ENCODE measurements at places on chromosomes 1 and 21.

- no peak for DNase-seq
Observed at GRCh38 chr1:211876851-211877590, 46.5 kb upstream of the LPGAT1 start.

- no peak for DNase-seq
Observed at GRCh38 chr21:38958940-38959691, 153.4 kb downstream of the ETS2 start.

DNA sequence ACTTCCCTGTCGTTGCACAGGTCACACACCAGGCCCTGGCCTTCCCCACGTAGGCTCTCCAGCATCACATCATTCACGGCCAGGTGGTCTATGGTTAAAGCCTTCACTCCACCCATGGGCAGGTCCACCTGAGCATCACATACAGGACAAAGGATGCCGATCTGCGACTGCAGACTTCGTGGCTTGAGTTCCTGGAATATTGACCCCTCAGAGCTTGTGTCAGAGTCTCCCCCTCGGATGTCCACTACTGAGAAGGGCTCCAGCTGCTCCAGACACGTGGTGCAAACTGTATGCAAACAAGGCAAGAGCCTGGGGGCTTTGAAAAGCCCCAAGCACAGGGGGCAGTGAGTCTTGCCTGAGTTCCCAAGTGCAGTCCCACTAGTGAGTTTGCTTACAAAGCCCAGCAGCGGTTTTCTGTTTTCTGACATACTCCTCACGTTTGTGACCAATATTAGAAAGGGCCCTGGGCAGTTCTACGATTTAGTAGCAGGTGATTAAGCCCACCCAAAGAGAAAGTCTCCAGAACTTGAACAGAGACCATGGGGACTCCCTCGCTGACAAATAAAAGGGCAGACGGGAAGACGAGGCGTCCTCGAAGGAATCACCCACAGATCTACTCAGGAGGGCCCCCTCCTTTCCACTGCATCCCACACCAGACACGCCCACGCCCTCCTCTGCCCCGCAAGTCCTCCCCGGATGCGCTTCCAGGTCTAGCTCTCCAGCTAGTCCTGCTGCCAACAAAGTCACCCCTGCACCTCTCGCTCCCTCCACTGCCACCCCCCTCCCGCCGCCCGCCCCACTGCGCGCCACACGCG is 568 bp downstream of the TRIM45 start:
- no peak for DNase-seq

DNA sequence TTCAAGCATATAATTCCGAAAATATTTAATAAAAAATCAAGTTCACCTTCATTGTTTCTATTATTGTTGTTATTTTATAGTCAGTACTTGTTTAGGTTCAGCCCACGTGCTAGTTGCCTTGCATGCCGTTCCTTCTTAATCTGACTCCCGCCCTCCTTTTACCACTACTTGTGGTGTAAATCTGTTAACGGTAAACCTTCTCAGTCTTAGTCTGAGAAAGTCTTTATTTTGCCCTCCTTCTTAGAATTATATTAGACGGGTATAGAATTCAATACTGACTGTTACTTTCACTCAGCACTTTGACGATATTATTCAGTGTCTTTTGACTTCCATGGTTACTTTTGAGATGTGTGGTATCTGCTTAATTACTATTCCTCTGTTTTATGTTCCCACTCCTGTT is 104.8 kb downstream of the RGL1 start:
- no peak for DNase-seq

GRCh38 chr21:28393279-28393678 is 599.4 kb downstream of the LTN1 start:
- DNase-seq, result peak; percentile 61

GRCh38 chr1:159653201-159653600 is 61.2 kb downstream of the CRP start:
- no peak for DNase-seq

DNA sequence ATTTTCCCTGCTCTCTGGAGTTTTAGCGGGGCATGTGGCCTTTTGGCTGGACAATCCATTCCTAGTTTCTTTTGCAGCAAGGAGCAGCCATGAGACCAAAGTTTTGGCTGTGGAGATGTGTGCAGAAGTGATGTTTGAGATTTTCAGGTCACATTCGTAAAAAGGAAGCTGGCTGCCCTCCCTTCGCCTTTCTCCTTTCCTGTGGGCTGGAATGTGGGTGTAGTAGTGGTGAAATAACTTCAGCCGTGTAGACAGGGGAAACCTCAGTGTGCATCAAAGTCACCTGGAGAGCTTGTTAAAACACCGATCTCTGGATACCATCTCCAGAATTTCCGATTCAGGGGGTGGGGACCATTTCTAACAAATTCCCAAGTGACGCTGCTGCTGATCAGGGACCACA is 5.3 kb upstream of the GPR88 start:
- DNase-seq, result no peak

DNA sequence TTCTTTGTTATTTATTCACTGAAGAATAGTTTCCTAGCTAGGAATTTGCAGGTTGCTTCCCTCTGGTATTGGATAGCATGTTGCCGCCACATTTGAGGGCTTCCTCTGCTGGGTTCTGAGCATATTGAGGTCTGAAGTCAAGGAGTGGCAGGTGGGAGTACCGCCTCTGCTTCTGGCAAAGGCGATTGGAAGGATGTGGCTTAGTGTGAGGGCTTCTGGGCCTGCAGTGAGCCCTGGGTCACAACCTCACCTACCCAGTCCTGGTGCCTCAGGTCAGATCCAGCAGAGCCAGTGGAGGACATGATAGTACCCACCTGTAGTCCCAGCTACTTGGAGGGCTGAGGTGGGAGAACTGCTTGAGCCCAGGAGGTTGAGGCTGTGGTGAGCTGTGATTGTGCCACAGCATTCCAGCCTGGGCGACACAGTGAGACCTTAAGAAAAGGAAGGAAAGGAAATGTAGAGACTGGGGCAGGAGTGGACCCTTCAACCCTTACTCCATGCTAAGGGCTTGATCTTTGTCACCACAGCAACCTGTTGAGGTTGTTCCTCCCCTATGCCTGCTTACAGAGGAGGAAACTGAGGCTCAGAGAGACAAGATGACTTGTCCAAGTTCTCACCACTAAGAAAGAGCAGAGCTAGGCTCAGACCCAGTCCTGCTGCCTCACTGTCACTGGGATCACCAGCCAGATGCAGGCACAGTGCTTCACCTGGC is 22.8 kb downstream of the A3GALT2 start:
- no peak for DNase-seq

DNA sequence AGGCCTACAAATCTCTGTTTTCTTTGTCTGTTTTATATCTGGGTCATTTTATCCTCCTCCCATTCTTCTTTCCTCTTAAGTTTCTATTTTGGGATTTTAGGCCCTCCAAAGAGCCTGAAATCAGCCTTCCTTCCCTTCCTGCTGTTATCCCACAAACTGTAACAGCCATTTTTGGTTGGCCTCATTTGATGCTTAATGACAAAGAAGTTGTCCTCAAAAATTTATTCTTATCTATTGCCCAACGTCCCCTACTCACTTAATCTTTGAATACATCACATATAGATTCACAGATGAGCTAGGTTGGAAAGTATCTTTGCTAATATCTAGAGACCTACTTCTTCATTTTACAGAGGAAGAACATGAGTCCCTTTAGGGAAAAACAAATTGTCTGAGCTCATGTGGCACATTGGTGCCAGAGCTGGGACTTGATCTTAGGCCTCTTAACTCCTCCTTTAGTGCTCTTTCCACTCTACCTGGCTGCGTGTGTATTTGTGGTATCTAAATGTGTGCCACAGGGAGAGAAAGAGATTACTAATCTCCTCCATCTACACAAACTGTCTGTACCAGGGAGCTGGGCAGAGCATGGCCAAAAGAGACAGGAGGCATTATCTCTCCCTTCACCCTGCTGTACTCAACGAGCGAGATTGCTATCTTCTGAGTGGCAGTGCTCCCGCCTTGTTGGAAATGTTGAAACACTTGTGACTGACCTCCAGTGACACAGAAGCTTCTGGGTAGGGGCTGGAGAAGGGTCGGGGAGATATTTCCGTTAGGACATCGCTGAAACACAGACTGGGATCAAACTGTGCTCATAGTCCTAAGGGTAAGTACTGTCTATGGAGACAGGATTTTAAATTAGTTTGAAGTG is 30.1 kb downstream of the RHEX start:
- no peak for DNase-seq

DNA sequence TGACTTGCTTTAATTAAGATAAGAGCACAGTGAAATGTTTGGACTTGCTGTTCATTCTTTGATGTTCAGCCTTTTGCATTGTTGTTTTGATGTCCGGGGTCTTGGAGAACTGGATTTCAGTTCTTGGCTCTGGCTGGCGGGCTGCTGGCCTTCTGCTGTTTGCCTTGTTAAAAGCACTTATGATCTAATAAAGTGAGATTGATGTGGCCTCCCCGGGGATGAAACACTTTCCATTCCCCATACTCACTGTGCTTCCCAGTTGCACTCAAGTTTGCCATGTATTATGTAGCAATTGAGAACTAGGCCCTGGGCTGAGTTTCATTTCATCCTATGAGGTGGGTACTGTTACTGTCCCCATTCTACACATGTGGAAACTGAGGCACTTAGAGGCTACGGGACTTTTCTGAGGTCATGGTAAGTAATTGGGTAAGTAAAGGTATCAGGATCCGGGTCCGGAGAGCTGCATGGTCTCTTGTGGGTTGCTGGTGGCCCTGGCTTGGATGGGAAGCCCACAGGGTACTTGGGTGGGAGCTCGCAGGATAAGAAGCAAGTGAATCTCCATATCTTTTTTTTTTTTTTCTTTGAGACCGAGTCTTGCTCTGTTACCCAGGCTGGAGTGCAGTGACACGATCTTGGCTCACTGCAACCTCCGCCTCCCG is 127.7 kb upstream of the ZBTB40 start:
- no peak for DNase-seq

DNA sequence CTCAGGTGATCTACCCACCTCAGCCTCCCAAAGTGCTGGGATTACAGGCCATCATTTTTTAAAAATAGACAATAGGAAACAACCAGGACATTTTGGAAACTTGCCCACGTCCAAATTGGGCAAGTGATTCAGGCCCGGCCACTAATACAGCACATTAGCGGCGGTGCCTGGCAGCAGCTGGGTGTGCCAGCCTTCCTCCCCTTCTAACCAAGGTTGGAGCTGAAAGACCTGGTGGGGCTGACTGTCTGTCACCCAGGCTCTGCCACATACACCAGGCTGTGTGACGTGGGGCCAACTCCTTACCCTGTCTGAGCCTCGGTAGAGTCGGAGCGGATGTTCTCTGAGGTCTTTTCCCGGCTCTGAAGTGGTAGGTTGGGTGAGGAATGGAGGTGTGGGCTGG is 29.6 kb upstream of the TMEM51 start:
- no peak for DNase-seq

DNA sequence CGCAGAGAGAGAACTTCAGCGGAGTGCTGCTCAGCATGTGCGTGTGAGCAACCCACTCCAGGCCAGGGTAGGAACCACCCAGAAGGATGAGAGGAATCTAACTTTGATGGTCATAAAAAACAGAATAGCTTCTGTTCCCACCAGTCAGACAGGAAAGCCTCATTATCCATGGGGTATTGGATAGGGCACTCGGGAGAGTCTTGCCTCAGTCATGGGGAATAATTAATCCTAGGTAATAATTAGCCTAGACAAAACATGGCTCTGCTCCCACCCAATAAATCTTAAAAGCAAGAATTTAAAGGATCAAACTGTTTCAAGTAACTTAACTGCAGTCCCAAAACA is 35.3 kb downstream of the LDLRAD1 start:
- no peak for DNase-seq

DNA sequence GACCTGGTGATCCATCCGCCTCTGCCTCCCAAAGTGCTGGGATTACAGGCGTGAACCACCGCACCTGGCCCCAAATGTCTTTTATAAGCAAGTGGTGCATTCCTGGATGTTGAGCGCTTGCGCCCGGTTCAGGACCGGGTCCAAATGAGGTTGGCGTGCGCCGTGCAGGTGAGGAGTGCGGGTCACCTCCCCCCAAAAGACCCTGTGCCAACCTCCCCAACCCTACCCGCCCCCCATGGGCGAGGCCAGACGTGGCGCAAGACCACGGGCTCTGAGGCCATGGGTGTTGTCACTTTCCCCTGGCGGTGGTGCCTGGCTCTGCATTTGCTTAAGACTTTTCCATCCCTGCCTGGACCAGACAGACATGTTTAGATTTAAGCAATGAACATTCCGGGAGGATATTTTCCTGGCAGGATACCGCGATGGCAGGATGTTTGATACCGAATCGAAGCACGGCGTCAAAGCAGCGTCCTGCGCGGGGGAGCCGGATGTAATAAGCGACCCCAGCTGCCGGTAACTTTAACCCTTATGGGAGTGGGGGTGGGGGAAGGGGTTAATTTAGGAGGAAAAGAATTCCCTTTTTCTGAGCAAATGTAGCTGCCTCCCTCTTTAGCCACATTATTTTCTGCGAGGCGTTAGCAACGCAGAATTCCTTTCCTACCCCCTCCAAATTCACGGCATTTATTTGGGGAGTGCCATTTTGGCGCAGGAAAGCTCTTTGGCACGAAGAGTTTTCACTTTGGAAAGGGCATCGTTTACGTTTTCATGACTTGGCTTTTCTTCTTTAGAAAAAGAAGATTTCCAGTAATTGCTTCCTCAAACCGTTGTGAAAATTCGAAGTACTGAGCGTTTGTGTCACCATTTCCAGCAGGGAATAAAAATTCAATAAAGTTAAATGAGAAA is 27.8 kb upstream of the RNF187 start:
- DNase-seq, result no peak

DNA sequence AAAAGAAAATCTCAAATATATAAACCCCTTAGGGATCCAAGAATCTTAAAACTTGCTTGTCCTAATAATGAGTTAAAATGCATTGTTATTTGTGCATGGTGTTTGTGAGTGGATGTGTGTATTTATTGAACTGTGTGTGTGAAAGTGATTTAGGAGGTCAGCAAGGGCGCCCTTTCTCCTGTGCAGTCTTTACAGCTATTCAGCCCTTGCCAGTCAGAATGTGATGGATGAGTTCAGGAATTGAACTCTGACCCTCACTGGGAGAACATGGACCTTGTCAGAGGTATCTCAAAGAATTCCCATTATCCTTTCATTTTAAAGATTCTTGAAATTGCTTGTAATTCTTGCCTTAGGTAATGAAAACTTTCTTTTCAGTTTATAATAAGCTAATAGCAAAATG is 493.0 kb upstream of the ADGRL4 start:
- no peak for DNase-seq

DNA sequence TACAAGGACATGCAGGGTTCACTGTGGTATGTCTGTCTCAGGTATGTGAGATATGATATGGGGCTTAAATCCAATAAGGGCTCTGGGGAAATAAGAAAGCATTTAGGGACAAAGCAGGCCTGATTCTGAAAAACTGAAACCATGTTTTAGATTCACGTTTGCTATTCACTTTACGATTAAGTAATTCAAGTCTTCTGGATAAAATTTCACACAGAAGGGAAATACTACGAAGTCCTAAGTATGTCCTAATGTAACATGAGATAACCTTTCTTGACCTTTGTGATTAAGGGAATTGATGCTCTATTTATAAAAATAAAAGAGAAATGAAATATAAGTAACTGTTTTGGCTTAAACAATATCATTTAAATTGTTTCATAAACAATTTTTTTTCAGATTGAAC is 55.4 kb downstream of the HNRNPR start:
- DNase-seq, result no peak

Data from mesothelial cell of epicardium (in vitro differentiated cells).